ENCODE measurements at places on chromosomes 4 and X. TPM values are rescaled to one million over a fixed set of nuclear protein-coding genes. Genes with fewer than 3 reads are reported as not detected.

XK gene
- total RNA-seq = 1.3 TPM

GRCh38 chrX:101408532-101408841, 465 bp downstream of the HNRNPH2 start:
- DNase-seq = no peak
- H3K4me1 ChIP-seq = no peaks in the 10 kb centered on the region
- peak overlapping the region; percentile 96 for H3K27ac ChIP-seq
- H3K4me3 ChIP-seq = peak overlapping the region; percentile 95
- H3K27me3 ChIP-seq = no peaks in the 10 kb centered on the region

NXF3 gene
- total RNA-seq = 1.8 TPM

- no peaks in the 10 kb centered on the region for H3K27me3 ChIP-seq
- H3K27ac ChIP-seq = no peak overlapping the region
- H3K4me3 ChIP-seq = no peak overlapping the region
- H3K4me1 ChIP-seq = no peaks in the 10 kb centered on the region
These were observed 157.1 kb downstream of the CPXCR1 start for GRCh38 chrX:88903989-88904718.

- H3K27me3 ChIP-seq = no peaks in the 10 kb centered on the region
- no peak for DNase-seq
- H3K4me1 ChIP-seq = no peaks in the 10 kb centered on the region
- no peak overlapping the region for H3K27ac ChIP-seq
- no peaks in the 10 kb centered on the region for H3K36me3 ChIP-seq
These were observed 181.8 kb downstream of the DCLK2 start for GRCh38 chr4:150259861-150260567.

SUPT20HL2 gene
- not detected for total RNA-seq

- H3K27ac ChIP-seq = no peak overlapping the region
- H3K36me3 ChIP-seq = no peaks in the 10 kb centered on the region
- H3K4me3 ChIP-seq = no peak overlapping the region
- H3K27me3 ChIP-seq = no peaks in the 10 kb centered on the region
- peak; percentile 67 for DNase-seq
- H3K4me1 ChIP-seq = no peaks in the 10 kb centered on the region
These were observed 98.4 kb upstream of the GC start for GRCh38 chr4:71882113-71882841.

CLGN gene
- 0.44 TPM for total RNA-seq

KCNE5 gene
- 0.44 TPM for total RNA-seq

ANK2 gene
- 21.1 TPM for total RNA-seq

- no peaks in the 10 kb centered on the region for H3K27me3 ChIP-seq
- peaks cover 4% of the 10 kb centered on the region for H3K4me1 ChIP-seq
- no peak overlapping the region for H3K27ac ChIP-seq
- no peak overlapping the region for H3K4me3 ChIP-seq
- no peaks in the 10 kb centered on the region for H3K36me3 ChIP-seq
- no peak for DNase-seq
These were observed 19.7 kb upstream of the RNF212 start for GRCh38 chr4:1133033-1133432.

BGN gene
- 164 TPM for total RNA-seq

HERC6 gene
- 15.7 TPM for total RNA-seq

GRCh38 chr4:110998320-110998719, 375.4 kb upstream of the PITX2 start:
- DNase-seq = no peak
- no peaks in the 10 kb centered on the region for H3K4me1 ChIP-seq
- H3K27me3 ChIP-seq = no peaks in the 10 kb centered on the region
- H3K36me3 ChIP-seq = no peaks in the 10 kb centered on the region
- H3K27ac ChIP-seq = no peak overlapping the region
- no peak overlapping the region for H3K4me3 ChIP-seq
